ENCODE measurements at places on chromosomes 6 and 20.

GRCh38 chr20:14860410-14860814 is 523.0 kb upstream of the FLRT3 start:
- DNase-seq = no peak

DNA sequence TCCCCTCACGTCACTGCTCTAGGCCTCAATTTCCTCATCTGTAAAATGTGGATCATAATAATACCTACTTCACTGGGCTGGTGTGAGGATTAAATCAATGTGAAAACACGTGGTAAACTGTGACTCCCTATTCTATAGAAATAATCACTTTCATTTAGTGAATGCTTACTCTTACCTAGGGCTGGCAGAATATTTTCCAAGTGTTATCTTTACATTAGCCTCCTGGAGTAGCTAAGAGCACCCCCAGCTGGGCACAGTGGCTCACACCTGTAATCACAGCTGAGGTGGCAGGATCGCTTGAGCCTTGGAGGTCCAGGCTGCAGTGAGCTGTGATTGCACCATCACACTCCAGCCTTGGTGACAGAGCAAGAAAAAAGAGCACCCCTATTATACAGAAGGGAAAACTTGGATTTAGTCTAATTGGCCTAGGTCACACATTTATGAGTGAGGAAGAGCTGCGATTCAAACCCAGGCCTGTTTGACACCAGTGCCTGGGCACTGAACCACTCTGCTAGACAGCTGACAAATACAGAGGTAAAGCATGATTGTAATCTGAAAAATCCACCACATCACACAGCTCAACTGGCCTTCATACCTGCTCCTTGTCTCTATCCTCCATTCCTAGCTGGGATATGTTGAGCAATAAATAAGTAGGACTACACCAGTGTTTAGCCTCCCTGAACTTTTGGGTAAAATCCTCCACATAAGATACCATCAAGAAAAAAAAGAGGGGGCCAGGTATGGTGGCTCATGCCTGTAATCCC is 1.4 kb upstream of the SNTA1 start:
- DNase-seq = no peak

- no peak for DNase-seq
Observed at GRCh38 chr6:100509101-100509500, 44.4 kb upstream of the SIM1 start.

GRCh38 chr6:53615633-53616449 is 49.7 kb downstream of the KLHL31 start:
- peak; percentile 83 for DNase-seq

DNA sequence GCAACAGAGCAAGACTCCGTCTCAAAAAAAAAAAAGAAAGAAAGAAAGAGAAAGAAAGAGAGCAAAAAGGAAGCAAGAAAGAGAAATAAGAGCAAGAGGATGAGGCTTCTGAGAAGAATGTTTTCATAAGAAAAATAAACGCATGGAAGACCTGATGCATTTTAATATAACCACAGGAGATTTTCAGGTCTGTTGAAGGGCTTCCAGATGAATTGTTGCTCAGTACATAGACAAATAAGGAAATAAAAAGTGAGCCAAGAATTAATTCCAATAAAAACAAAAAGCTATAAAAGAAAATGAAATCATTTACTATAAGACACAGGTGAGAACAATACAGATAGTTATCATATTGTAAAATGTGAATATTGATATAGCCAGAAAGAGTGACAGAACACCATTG is 43.5 kb downstream of the PERP start:
- no peak for DNase-seq

DNA sequence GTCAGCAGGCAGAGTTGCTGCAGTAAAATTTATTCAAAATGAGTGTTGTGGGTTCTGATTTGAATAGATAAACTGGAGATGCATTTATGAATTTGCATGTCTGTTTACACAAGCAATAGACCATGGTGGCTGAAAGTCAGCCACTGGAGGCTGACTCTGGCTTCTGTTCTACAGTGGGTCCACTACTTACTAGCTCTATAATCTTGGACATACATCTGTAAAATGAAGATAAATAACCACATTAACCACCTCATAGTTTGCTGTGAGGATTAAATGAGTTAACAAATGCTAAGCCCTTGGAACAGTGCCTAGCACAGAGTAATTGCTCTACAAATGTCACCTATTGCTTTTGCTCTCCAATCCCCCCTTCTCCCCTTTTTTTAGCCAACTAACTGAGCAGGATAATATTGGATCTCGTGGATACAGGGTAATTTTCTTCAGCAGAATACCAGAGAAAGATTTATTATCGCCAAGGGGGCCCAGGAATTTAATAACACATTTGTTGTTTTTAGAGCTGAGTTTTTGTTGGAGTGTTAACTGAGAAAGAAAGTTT is 1.4 kb upstream of the PM20D2 start:
- DNase-seq = no peak

GRCh38 chr6:158405933-158406332 is 93.7 kb downstream of the TULP4 start:
- DNase-seq = no peak

DNA sequence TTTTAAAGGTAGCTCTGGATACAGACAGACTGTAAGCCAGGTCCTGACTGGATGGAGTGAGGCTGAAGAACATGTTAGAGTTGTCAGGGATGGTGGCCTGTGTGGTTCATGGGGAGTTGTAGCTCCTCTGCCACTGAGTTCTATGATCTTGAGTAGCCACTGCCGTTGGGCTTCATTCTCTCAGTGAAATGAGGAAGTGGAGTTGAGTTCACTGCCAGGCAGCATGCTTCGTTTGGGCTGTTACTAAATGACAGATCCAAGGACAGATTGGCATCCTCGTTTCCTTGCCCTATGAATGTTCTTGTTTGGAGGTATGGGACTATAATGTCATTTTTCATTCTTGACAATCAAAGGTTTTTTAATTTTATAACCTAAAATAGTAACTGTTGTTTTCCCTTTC is 37.2 kb downstream of the SCAND1 start:
- DNase-seq = no peak

GRCh38 chr20:3471397-3472021 is 691 bp downstream of the ATRN start:
- DNase-seq = no peak

Measured in astrocyte (in vitro differentiated cells and primary cell).